ENCODE measurements at places on chromosomes 4 and X.

DNA sequence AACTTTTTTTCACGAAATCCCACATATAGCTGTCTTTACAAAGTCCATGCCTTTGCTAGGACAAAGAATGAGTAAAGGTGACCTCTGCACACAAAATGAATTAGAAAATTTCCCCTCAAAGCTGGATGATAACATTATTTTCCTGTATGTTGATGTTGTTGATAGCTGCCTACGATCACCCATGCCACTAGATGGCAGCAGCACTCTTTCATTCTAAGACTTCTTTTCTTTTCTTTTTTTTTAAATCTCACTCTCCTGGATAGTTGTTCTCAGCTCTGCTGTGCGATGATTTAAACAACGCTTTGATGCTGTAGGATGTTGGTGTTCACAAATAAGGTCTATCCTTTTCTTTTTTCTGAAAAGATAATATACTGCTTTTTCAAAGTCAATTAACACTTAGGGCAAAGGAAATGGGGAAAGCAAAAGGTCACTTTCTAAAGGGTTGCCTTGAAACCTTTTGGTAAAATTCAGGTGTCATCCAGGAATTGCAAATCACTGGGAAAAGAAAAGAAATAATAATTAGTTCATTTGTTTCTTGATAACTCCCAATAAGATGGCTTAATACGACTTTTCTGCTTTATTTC, 266.8 kb downstream of the C4orf33 start:
- DNase-seq, result peak; percentile 38

GRCh38 chr4:125663896-125664767, 349.4 kb downstream of the FAT4 start:
- peak; percentile 46 for DNase-seq

GRCh38 chr4:121408-122084, 2.8 kb upstream of the ZNF718 start:
- no peak for DNase-seq

- DNase-seq, result no peak
Measured at GRCh38 chrX:1162119-1162916, 50.1 kb downstream of the CRLF2 start.

GRCh38 chrX:94051926-94052325, 377.9 kb downstream of the FAM133A start:
- no peak for DNase-seq

DNA sequence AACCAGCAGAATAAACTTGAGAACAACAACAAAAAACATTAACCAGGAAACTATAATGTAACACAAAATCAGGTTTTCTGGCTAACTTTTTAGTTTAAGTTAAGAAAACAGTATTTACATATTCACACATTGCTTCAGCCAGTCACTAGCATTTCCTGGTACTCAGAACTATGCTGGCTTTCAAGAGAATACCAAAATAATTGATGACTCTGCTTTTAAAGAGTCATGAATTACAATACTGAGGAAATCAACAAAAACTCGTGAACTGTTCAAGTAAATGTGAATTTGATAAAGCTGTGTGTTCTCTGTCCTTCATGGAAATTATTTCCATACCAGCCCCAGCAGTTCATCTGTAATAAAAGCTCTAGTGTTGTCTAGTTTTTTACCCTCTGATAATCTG, 27.4 kb downstream of the PRSS12 start:
- no peak for DNase-seq

Data from retinal pigment epithelial cell (primary cell).